ENCODE measurements at places on chromosomes 16 and 17.
A peak's percentile ranks its signal among the peaks of the same experiment; 100 is the strongest.

GRCh38 chr16:13012601-13013000 is 111.2 kb downstream of the SHISA9 start:
- DNase-seq = no peak

DNA sequence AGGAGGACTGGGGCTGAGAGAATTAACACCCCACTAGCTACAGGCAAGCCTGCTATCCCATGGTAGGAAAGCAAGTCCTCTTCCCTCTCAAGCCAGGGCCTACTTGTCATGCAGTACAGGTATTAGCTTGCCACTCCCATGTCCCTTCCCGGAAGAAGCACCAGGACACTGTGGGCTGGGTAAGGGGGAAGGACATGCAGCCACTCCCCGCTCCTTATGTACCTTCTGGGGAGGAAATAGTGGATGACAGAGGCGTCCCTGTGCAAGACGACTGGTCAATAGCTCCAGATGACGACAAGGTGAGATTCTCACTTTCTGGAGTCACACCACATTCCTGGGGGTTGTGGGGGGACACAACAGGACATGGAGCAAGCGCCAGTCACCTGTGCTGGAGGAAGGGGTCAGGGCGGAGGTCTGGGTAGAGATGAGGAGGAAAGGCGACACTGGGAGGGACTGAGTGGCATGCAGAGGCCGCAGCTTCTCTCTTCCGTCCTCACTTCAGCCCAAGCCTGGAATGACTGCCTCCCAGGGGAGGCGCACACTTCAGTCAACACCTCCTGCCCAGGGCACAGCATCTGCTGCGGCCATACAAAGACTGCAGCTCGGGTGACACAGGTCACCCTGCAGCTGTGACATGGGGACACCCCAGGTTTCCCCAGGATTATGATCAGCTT is 15.1 kb upstream of the FOXJ1 start:
- no peak for DNase-seq

GRCh38 chr16:15460601-15461000 is 26.2 kb downstream of the BMERB1 start:
- no peak for DNase-seq

DNA sequence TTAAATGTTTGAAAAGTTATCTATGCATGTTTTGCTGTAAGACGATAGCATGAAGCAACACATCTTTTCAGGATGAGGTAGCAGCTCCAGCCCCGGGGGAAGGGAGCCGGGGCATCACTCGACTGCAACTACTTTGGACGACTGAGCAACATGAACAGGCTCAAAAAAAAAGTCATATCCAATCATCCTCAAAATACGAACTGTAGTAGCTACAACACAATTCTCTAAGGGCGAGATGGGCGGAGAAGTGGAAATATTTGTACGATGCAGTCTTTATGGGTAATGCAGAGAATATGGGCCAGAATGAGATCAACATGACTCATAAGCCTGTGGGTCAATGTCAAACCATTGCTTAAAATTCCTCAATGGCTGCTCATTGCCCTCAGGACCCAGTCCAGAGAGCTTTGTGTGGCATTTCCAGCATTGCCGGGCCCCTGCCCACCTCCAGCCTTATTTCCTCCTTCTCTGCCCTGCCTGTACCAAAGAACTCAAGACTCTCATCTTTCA is 17.7 kb upstream of the SMURF2 start:
- peak; percentile 96 for DNase-seq

DNA sequence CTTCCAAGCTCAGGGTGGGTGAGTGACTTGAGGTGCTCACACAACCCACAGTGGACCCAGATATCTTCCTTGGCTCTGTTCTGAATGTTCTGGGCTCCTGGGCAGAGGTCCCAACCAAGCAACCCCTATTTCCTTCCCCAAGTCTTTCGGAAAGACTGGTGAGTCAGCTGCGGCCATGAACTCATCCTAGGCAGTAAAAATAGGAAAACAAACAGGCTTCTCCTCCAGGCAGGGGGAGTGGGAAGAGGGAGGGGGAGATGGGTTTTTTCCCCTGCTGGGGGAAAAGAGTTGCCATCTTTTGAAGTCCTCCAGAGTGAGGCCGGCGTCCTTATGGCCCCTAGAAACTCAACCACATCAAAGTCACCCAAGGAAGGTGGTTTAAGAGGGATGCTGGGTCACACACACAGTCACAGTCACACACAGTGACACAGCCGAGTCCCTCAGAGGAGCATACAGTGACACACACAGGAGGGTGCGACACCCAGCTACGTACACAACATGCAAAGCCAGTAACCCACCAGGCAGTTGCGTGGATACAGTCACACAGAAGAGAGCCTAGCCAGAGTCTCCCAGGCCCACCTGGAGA is 16.0 kb upstream of the DLX4 start:
- DNase-seq = no peak

DNA sequence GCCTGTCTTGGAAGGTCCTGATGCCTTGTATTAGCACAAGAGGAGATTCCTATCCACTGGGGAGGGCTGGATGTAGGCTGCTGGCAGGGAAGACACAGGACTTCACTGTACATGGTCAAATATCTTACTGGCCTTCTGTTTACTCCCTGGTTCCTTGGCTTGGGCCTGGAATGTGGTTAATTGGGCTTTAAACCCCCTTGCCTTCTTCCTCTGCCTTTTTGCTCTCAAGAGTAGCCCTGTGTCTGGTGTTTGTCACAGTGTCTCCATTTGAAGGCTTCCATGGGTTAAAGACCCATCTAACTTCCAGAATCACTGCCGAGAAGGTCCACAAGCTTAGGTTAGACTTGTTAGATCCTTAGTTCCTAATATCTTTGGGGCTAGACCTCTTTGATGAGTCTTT is 7.1 kb upstream of the CHCT1 start:
- DNase-seq = no peak

- no peak for DNase-seq
These were observed 41.9 kb upstream of the ATP2A3 start for GRCh38 chr17:4006165-4006589.

- DNase-seq = no peak
These were observed 47.5 kb downstream of the ADCY7 start for GRCh38 chr16:50313596-50314478.

- no peak for DNase-seq
These were observed 20.3 kb downstream of the COX4I1 start for GRCh38 chr16:85819771-85820170.

- DNase-seq = no peak
These were observed 10.9 kb downstream of the ARHGEF15 start for GRCh38 chr17:8320990-8321389.

DNA sequence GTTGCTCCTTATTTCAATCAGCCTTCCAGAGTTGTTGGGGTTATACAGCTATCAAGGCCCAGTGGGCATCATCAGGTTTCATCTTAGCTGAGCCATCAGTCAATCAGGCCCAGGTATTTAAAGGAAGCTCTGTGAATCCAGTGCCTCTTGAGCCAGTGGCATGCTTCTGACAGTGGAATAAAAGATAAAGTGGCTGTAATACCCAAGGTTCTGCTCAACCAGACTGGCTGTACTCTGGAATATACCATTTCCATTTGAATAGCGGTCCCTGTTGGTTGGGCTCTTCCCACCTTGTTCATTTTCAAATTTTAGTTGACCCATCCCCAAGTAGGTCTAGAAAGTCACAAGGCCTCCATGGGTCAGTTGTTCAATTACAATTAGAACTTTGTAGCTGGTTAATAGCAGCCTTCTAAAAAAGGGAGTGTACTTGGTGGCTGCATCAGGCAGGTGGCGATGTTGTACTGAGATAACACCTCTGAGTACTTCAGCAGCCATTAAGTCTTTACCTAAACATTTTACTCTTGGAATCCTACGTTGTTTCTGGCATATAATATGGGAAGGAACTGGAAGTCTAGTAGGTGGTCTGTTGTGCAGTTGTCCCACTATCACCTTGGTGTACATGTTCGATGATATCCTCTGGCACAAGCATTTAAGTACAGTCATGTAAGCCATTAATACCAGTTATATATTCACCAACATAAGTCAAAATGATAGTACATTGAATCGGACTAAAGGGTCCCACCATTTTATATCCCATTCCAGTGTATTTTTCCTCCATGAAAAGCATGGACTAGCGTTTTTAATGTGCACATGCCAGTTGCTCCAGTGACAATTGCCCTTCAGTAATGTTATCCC is 294.1 kb downstream of the BCAS3 start:
- no peak for DNase-seq

DNA sequence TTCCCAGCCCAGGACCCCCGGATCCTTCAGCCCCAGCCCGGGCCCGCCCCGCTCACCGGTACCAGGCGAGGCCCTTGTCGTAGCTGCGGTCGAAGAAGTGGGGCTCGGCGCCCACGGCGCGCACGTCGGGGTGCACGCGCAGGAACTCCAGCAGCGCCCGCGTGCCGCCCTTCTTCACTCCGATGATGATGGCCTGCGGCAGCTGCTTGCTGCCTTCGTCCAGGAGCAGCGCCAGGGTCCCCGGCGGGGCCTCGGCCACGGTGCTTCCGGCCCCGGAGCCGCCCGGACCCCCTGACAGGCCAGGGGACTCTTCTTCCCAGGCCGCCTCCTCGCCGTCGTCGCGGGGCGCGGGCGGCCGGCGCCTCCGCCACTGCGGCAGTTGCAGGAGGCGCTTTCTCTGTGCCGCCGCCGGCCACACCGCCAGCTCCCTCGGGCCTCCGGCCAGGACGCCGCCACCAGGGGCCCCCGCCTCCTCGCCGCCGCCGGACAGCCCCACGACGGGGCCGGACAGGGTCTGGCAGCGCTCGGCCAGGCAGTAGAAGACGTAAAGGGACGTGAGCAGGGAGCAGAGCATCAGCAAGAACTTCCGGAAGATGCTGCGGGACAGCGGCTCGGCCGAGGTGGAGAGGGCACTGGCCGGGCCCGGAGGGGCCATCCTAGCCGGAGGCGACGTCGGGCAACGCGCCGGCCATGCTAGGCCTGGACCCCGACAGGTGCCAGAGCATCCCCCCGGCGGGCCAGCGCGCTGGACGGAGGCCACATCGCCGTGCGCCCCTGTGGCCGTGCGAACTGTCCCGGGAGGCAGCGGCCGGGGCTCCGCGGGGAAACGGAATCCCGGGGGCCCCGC is 1.0 kb downstream of the HS3ST3A1 start:
- no peak for DNase-seq

DNA sequence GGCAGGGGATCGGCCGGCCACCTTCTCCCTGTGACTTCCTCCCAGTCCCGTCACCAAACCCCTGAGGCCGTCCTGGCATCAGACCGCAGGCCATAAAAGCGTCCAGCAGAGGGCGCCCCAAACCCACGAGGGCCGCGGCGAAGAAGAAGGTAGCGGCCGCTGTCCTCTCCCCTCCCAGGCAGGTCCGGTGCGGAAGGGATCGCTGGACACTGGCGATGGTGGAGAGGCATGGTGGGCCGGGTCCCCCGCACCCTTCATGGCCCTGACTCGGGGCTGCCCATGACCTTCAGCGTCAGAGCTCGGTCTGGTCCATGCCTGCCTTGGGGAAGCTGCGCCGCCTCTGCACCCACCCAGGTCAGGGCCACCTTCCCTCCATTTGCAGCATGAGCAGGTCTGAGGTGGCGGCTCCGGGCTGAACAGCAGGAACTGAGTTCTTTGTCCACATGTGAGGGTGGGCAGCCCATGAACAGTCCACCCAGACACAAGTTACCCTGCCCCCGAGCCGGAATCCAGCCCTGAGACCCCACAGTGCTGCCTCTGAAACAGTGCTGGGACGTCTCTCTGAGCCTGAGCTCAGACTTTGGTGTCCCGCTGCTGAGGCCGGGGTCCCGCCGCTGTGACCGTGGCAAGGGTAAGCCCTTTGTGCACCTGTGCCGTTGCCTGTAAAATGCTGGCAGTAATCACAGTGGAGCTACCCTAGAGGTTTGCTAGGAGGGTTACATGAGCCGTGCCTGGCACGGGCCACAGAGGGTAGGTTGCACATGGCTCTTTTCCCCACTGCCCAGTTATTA is 40.8 kb upstream of the CMIP start:
- DNase-seq = no peak

- DNase-seq = no peak
These were observed 138.9 kb upstream of the CES5A start for GRCh38 chr16:56013962-56014552.

DNA sequence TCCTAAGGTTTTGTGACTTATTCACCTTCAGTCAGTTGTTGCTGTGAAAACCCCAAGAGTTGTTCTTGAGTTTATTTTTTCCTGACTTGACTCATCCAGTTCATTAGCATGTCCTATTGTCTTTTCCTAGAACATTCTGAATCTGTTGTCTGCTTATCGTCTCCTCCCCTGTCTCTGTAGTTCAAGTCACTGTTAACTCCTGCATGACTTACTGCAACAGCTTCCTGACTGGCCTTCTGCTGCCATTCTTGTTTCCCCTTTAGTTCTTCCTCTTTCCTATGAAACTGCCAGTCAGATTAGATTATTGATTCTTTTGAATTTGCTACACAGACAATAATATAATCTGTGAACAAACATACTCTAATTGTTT is 161.5 kb downstream of the FTO start:
- DNase-seq = peak; percentile 44

GRCh38 chr17:3796110-3796821 is 4.7 kb downstream of the ITGAE start:
- no peak for DNase-seq

GRCh38 chr16:48895142-48895541 is 285.2 kb upstream of the N4BP1 start:
- no peak for DNase-seq

DNA sequence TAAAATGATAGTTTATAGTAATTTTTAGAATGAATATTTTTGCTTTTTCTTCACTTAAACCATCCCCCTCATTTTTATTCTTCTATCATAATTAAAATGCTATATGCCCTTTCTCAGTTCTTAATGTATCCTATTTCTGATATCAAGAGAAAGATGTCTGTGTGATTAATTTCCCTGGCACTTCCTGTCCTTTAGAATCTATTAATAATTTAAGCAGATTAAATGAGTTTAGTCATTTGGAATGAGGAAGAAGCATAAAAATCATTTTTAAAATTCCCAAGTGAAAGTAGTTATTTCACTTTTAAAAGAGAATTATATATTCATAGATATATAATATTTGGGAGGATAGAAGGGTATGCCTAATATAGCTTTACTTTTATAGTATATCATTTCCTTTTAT is 27.8 kb upstream of the CDR2 start:
- DNase-seq = no peak

- DNase-seq = no peak
These were observed 122.6 kb downstream of the AXIN2 start for GRCh38 chr17:65438708-65439294.

GRCh38 chr16:4664538-4665418 is 28.6 kb upstream of the NUDT16L1 start:
- no peak for DNase-seq

- no peak for DNase-seq
These were observed 36.2 kb downstream of the SETD6 start for GRCh38 chr16:58551496-58551895.

- no peak for DNase-seq
These were observed 60.9 kb downstream of the OMG start for GRCh38 chr17:31236137-31236536.

All from non-pigmented ciliary epithelial cell (primary cell).